ENCODE measurements at places on chromosomes 1 and 21. TPM values are rescaled to one million over a fixed set of nuclear protein-coding genes. Genes with fewer than 3 reads are reported as not detected.

- DNase-seq: no peak
Measured at GRCh38 chr1:202662081-202662480, 48.2 kb downstream of the SYT2 start.

The VASH2 gene
- total RNA-seq: 0.57 TPM

DNA sequence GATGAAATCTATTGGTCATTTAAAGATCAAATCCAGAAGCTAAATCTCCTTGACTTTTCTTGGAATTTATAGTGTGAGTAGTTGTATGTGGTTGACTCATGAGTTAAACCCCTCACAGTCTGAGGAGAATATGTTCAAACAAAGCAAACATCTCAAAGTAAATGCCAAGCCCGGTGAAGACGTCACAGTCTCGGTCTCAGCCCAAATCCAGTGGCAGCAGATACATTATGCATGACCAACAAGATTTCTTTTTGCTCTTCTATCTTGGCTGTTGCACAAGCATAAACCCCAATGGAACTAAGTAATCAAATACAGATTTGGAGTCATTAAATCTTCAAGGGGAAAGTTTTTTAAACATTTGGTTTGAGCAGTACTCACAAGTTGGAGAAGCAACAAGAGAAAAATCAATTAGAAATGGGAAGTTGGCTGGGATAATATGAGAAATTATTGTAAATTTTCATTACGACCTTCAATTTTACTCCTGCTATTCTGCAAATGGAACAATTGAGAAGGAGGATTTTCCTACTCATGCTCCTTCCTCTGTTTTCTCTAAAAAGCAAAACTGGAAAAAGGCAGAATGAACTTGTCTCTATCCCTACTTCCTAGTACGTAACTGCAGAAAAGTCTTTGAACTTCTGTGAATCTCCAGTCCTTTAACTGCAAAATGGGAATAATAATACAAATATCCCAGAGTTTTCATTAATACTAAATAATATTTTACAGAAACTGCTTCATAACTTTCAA, 575.8 kb downstream of the NUF2 start:
- DNase-seq: no peak

- DNase-seq: no peak
Measured at GRCh38 chr1:96840396-96840795, 118.8 kb downstream of the PTBP2 start.

GRCh38 chr1:40720493-40720892, 29.0 kb downstream of the NFYC start:
- no peak for DNase-seq

DNA sequence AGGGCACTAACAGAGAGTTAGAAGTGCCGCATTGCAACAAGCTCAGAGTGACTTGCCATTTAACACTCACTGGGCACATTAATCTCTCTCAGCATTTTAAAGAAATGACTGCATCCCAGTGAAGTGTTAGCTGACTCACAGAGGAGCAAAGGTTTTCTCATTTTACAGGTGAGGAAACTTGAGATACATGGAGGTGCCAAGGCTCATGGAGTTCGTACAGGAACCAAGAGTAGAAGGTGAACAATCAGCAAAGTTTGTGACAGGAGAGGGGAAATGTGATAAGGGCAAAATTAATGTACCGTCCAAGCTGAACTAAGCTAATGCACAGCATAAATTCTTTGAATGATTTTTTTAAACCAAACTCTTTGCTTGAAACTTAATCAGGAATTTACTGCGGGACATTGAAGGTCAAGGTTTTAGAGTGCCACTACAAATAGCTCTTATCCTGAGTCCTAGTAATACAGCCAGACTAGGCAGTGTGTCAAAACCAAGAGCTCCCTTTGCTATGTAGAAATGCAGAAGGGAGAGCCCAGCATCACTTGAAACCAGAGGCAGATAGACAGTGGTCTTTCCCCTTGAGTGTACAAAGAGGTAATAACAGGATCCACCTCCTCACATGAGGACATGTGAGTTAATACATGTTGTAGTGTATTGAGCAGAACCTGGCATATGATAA, 22.4 kb upstream of the NTPCR start:
- DNase-seq: no peak

- no peak for DNase-seq
Measured at GRCh38 chr1:67590329-67590728, 94.7 kb upstream of the GADD45A start.

GRCh38 chr1:211352465-211352864, 25.8 kb downstream of the TRAF5 start:
- no peak for DNase-seq

DNA sequence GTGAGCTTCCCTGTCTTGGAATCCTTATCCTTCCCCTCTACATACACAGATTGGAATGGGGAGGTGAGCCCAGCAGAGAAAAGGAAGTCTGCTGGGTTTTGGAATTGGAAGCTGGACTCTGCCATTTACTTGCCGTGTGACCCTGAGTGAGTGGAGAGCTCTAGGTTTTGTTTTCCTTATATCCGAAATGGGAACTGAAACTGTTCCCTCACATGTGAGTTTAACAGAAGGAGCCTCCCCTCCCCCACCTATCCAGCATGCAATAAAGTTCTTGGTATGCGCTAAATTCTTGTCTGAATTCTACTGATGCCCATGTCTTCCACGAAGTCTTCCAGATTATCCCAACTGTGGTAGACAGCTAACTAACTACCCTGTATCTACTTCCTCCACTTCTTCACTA, 58.7 kb downstream of the NENF start:
- DNase-seq: no peak

GRCh38 chr1:53286955-53287354, 40.9 kb downstream of the LRP8 start:
- DNase-seq: no peak

GRCh38 chr21:33064623-33065390, 5.1 kb upstream of the OLIG1 start:
- no peak for DNase-seq

DNA sequence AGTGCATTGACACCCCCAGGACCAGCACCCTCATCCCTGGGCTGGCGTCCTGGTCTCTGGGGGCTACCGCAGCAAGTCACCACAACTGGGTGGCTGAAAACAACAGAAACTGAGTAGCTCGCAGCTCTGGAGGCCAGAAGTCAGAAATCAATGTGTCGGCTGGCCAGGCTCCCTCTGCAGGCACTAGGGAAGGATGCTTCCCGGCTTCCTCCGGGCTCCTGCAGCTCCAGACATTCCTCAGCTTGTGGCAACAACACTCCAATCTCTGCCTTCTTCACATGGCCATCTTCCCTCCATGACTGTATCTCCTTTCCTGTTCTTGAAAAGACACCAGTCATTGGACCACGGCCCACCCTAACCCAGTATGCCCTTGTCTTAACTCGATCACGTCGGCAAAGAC, 224.2 kb downstream of the NPHP4 start:
- DNase-seq: no peak

The FMO2 gene
- total RNA-seq: not detected

- peak; percentile 76 for DNase-seq
Measured at GRCh38 chr1:109906160-109906838, 4.3 kb upstream of the CSF1 start.

- no peak for DNase-seq
Measured at GRCh38 chr1:167477986-167478385, 40.3 kb downstream of the CD247 start.
